Stimulated activated CD4-positive, alpha-beta T cell treated with anti-CD3 and anti-CD28 coated beads, TNF-alpha, amount 100 ng/mL, for 24 hours (primary cell): ENCODE measurements at places on chromosomes 3 and 15.
A peak's percentile ranks its signal among the peaks of the same experiment; 100 is the strongest.

GRCh38 chr15:65772930-65773329, 19.2 kb downstream of the DENND4A start:
- no peak for DNase-seq

GRCh38 chr3:153001210-153002078, 160.6 kb upstream of the RAP2B start:
- DNase-seq, result no peak

DNA sequence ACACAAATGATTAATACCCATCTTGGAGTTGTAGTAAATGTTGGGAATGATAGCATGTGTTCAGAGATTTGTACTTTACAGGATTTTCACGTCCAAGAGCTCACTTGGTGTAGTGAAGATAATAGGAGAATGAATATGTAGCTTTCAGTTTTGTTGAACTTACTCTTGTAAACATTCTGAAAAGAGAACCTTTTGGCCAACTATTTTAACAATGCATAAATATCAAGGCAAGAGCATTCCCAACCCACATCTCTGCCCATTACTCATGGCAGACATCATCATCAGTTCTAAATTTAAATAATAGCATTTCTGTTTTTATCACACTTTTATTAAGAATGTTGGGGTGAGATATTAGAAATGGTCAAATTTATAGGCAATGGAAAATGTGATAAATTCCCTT, 465.2 kb upstream of the TPRG1 start:
- no peak for DNase-seq

GRCh38 chr3:113086560-113087461, 96.0 kb downstream of the GTPBP8 start:
- no peak for DNase-seq

DNA sequence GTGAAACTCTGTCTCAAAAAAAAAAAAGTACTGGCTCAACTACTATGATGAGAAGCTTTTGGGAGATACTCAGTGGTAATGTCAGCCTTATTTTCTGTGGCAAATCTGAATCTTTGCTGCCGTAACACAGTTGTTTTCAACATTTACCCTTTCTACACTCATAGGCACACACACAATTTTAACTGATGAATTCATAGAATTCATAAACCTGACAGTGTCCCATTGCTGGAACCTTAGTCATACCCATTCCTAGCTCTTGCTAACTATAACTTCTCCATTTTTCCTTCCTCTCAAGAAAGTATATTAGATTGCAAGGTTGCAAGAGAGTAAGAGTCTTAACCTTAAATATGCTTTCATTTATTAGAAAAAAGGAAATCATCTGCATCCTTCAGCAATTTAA, 496.6 kb downstream of the FHIT start:
- no peak for DNase-seq

GRCh38 chr15:79970181-79970580, 815 bp downstream of the BCL2A1 start:
- no peak for DNase-seq

DNA sequence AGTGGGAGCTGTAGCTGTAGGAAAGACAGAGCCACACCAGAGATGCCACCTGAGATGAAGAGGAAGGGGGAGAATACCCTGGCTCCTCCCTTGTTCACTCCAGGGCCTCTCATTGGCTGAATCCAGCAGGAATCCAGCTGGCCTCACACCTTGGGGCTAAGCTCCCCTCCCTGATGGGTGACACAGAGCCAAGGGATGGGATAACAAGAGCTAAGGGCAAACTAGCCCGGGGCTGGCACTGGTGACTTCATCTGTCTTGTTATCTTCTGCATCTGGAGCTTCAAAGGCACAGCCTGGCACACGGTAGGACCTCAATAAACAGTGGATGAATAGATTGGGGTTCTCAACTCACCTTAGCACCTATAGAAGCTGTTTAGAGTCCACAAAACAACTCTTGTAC, 13.8 kb upstream of the GATA2 start:
- no peak for DNase-seq

- no peak for DNase-seq
These were observed 81.9 kb downstream of the PPARG start for GRCh38 chr3:12370758-12371157.

GRCh38 chr3:79047581-79047980, 720.2 kb downstream of the ROBO1 start:
- no peak for DNase-seq

- no peak for DNase-seq
These were observed 18.2 kb upstream of the AHSG start for GRCh38 chr3:186594591-186595113.

- no peak for DNase-seq
These were observed 4.2 kb downstream of the RARRES1 start for GRCh38 chr3:158728061-158728377.

- no peak for DNase-seq
These were observed 487.1 kb upstream of the CNTN3 start for GRCh38 chr3:75101329-75102147.

DNA sequence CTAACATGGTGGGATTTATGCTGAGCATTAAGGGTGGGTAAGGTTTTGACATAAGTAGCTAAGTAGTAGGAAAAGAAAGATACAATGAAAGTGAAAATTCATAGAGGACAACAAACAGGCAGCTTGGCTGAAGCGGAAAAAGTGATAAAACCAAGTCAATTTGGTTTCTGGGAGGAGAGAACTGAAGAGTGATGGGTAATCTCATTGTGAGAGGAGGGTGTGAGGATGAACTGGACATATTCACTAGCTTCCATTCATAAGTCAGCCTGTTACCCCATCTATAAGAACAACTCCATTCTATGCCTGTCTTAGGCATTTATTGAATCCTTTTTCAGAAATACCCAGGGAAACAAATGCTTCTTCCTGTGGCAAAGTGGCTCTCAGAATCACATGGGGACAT, 67.1 kb upstream of the BBX start:
- no peak for DNase-seq

- no peak for DNase-seq
These were observed 775 bp downstream of the TTC21A start for GRCh38 chr3:39108200-39108710.

DNA sequence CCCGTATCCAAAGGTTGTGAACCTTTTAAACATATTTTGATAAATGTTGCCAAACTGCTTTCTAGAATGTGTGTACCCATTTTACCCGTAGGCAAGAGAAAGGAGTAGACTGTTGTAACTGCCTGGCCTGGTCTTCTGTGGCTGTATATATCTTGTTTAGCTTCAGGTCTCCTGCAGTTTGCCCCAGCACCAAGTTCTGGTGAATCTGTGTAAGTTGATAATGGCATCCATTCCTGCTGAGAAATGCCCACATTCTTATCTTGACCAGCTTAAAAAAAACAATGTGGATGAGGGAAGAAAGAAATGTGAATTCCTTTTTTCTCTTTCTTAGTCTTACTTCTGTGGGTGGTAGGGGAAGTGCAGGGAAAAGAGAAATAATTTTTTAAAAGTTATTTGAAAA, 53.3 kb upstream of the TLE3 start:
- no peak for DNase-seq

- no peak for DNase-seq
These were observed 159.4 kb downstream of the LSAMP start for GRCh38 chr3:116285781-116286421.

- DNase-seq, result peak; percentile 62
These were observed 24.6 kb upstream of the SACM1L start for GRCh38 chr3:45664578-45664977.

DNA sequence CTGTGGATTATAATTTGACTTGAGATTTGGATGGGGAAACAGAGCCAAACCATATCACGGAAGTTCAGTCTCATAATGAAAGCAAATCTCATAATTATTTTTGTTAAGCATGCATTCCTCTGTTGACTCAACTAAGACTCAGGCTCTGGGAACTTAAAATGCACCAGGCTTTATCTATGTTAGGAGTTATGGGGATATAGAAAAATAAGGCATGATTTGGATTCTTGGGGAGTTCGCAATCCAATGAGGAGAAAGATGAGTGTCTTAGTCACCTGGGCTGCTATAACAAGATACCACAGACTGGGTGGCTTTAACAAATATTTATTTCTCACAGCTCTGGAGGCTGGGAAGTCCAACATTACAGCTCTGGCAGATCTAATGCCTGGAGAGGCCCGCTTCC, 89.4 kb upstream of the TJP1 start:
- no peak for DNase-seq

DNA sequence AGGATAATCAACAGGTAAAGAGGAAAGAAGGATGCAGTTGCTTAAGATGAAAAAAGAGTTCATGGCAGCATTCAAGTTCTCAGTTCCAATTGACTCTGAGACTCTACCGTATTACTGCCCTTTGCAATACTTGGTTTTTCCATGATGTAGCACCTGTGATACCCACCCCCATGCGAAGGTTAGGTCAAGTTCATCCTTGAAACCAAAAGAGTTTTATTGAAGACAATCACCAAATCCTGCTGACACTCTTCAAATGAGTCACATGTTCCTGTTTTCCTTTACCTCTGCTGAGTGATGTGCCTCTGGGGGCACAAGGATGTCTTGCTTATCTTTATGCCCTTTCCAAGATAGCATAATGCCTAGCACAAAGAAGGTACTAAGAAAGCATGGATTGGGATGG, 111.3 kb upstream of the SLC7A14 start:
- DNase-seq, result peak; percentile 4

DNA sequence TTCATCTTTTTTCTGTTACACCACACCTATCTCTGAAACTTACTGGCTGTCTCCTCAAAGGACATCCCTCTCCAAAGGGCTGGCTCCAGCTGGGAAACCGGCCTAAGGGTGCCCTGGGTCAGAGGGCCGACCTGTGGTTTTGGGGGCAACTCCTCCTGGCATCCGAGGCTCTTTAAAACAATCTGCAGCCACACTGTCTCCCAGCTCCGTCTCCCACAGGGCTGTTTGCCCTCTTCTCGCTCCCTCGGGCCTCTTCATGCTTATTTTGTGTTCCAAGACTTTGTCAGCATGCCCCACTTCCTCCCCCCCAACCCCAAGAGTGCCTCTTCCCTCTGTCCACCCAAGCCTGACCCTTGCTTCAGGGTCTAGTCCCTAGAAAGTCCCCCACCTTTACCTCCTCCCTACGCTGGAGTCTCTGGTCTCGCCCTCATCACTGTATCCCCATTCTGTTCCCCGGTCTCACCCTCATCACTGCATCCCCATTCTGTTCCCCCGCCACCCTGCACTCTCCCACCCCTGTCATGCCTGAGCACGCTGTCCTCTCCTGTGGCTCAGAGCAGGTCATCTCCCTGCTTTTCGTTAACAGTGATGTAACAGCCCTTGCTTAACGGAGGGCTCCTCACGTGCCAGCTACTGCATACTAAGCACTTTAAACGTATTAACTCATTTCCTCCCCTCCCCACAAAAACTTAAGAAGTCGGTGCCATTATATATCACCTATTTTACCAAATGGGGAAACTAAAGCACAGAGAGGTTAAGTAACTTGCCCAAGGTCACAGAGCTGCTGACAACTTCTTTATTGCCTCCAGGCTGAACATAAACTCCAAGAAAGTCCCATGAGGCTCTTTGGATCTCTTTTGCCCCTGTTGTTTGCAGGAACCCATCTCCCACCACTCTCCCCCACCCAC, 1.1 kb upstream of the CSK start:
- DNase-seq, result no peak

DNA sequence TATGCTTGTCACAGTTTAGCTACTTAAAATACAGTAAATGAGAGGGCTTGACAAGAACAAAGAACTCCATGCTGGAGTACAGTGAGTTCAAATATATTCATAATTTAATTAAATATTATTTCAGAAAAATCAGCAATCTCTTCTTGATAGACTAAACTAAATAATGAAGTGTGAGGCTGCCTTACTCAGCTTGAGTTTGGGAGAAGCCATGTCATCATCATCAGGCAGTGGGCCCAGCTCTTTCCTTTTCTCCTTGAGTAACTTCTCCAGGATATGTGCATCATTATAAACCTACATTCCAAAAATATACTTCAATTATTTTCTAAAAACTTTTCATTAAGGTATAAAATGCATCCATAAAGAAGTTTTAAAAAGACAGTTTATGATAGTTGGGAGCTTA, 70.5 kb downstream of the PBRM1 start:
- no peak for DNase-seq

GRCh38 chr15:55003965-55004873, 192.5 kb downstream of the RSL24D1 start:
- no peak for DNase-seq

DNA sequence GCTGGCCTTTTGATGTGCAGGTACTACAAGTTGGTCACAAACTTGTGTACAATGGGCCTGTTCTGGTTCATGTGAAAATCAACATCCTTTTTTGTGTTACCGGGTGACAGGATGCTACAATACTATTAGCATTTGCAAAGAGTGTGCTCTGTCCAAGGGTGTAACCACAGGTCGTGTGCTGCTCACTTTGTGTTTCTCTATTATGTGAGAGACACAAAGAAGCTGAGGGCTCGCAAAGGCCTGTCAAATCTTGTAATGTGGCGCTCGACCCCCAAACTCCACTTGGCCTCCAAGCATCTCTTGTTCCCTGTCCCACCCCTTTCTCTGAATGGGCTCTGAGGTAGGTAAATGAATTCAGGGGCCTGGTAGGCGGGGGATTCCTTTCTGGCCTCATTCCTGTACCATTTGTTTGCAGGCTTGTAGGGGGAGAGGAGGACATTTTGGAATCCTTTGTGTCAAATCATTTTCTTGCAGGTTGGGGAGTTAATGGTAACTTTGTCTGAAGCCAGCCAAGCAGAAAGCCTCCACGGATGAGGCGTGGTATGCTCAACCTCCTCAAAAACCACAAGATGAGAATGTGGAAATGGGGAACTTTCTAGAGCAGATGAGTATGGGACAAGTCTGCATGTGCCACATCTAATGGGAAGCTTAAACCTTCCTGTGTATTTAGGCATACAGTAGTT, 109.1 kb downstream of the OPA1 start:
- no peak for DNase-seq

DNA sequence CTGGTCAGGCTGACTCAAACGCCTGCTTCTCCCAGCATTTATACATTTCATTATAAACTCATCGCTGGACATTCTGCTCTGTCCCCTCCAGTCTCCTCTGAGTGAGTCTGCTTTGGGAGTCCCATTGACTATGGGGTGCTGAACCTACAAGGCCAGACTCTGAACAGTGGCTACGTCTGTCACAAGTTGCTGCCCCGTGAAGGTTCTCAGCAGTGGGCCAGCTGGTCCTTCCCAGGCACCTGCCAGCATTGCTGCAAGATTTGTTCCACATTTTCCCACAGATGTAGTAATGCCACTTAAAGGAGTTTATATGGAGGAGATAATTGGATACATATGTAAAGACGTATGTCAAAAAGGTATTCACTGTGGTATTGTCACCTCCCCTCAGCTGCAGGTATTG, 72.7 kb upstream of the ATP13A3 start:
- DNase-seq, result no peak

GRCh38 chr3:68142441-68142840, 488.0 kb upstream of the SUCLG2 start:
- DNase-seq, result no peak

DNA sequence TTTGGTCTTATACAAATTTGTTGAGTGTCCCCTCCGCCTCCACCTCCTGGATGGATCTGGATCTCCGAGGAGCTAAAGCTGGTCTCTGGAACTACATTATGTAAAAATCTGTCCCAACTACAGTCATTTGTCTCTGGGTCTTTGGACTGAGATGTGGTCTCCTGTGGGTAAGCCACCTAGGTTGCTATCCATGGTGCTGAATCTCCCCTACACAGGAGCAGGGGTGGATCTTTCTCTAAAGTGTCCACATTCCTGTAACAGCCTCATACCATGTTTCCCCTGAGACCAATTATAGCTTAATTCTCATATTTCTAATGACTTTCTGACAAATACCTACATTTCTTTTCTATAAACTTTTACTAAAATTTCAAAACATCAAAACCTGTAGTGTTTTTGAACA, 625.8 kb downstream of the TAFA4 start:
- DNase-seq, result no peak

GRCh38 chr3:195872097-195872496, 36.3 kb downstream of the TNK2 start:
- DNase-seq, result no peak

GRCh38 chr3:66394753-66395249, 106.0 kb downstream of the LRIG1 start:
- DNase-seq, result no peak
